Activated CD4-positive, alpha-beta T cell treated with anti-CD3 and anti-CD28 coated beads, Interleukin-2, amount 50 U/mL, for 1 hour (primary cell): ENCODE measurements at places on chromosomes 3 and 15.
A peak's percentile ranks its signal among the peaks of the same experiment; 100 is the strongest.

DNA sequence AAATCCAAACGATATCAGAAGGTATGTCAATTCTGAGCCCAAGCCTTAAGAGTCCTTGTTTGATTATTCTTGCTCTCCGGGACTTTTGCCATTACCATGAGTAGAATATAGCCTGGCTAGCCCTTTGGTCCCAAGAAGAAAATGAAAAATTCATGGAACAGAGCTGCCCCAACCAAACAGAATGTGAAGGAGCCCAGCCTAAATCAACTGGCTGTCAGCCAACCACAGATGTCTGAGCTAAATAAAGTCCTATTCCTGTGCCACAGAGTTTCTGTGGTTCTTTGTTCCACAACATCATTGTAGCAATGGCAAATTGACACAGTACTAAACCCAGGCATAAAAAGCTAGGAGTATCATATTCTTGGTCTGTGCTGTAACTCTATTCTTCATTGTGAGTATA, 185.2 kb downstream of the CPNE4 start:
- no peak for DNase-seq

- DNase-seq, result no peak
Observed at GRCh38 chr3:59081071-59081470, 31.2 kb upstream of the CFAP20DC start.

GRCh38 chr3:36792342-36792741, 28.0 kb upstream of the DCLK3 start:
- DNase-seq, result peak; percentile 2

DNA sequence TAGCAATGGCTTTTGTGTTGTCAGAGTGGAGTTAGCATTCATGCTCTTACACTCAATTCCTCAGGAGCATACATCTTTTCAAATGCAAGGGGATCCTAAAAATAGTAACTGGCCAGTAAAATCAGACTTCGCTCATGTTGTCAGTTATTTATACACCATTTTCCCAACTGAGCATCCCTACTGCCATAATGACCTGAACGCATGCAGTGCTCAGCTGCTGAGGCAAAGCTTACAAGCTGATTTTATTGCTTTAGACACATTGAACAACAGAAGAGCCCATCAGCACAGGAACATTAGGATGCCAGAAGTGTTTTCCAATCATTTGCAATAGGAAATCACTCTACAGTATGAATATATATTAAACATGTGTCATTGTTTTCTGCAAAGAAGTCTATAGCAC, 689.7 kb upstream of the BCHE start:
- no peak for DNase-seq
